ENCODE measurements at places on chromosomes 1 and 21.

DNA sequence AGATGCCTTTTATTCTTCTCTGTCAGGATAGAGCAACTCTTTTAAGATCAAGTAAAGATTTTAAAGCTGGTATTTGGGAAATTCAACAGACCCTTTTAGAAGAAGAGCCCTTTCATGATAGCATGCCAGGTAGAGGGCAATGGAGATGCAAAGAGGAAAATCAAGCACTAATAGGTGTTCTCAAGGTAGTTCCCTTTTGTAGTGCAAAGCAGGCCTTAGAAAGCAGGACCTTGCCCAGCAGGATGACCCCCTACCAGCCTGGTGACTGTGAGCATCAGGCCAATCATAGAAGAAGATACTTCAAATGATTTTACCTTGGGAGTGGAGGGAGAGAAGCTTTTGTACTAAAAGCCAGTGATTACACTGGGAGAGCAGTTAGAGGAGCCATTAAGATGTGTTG is 381.4 kb upstream of the ZRANB2 start:
- no peak for DNase-seq

GRCh38 chr1:66291531-66291864 is 242.5 kb upstream of the SGIP1 start:
- DNase-seq: no peak

DNA sequence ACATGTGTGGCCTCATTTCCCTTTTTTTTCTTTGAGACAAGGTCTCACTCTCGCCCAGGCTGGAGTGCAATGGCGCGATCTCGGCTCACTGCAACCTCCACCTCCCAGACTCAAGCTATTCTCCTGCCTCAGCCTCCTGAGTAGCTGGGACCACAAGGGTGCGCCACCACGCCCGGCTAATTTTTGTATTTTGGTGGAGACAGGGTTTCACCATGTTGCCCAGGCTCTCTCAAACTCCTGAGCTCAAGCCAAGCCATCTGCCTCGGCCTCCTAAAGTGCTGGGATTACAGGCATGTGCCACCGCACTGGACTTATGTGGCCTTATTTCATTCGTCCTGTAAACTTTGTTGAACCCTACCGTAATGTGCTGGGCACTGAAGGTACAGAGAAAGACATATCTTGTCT is 569 bp upstream of the WARS2 start:
- peak; percentile 60 for DNase-seq

- DNase-seq: no peak
Measured at GRCh38 chr1:162976628-162977027, 92.5 kb upstream of the RGS4 start.

GRCh38 chr1:183932412-183932811 is 105.1 kb downstream of the COLGALT2 start:
- no peak for DNase-seq

DNA sequence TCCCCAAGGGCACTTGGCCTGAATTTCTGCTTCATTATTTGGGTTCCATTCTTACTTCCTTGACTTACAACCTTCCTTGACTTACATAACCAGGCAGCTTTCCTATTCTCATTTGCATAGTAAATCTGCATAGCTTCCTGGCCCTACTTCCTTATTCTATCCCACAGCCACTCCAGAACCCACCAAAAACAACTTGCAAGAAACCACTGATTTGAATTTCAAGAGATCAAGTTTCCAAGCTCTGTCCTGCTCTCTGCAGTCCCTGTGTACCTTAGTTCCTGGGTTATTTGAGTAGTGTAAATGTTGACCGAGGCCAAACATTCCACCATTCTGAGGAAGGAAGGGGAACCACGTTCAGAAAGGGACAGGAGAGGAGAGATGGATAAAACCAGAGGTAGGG is 603.3 kb downstream of the PTPRC start:
- no peak for DNase-seq

DNA sequence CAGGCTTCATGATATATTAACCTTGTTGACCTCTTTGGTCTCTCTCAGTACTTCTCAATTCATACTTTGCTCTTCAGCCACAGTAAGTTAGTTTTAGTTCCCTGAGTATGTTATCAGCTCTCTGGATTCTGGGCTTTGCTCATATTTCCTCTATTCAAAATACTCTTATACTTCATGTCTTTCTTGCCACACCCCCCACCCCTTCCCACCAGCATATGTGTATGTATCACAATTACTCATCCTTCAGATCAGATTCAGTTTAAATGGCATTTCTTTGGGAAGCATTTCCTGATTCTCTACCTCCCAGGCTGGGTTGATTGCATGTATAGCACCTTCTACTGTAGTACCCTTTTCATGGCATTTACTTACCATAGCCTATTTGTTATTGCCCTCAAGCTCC is 28.3 kb downstream of the SLC30A7 start:
- DNase-seq: no peak

DNA sequence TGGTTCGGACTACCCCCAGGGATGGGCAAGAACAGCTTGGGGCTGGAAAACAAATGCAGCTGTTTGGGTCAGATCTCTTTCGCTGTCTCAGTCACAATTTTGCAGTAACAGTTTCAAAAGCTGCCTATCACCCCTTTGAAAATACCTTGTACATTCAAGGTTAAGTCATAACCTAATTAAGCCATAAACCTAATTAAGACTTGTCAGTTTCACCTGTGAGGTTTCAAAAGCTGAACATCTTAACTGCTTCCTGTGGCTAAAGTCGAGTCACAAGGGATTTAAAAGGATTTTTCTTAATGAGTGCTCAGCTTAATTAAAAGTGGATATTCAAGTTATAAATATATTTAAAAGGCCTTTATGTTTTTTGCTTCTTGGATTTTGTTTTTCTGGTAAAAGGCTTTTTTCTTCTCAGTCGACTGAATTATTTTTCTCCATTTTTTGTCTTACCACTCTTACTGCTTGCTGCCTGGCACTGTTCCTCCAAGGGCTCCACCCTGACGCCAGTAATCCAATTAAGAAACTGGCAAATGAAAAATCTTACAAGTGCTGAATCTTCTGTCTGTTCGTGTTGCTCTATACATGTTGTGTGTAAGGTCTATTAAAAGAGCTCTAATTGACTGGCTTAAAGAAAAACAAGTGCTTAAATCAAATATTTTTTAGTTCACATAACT is 31.3 kb downstream of the CBR1 start:
- no peak for DNase-seq

DNA sequence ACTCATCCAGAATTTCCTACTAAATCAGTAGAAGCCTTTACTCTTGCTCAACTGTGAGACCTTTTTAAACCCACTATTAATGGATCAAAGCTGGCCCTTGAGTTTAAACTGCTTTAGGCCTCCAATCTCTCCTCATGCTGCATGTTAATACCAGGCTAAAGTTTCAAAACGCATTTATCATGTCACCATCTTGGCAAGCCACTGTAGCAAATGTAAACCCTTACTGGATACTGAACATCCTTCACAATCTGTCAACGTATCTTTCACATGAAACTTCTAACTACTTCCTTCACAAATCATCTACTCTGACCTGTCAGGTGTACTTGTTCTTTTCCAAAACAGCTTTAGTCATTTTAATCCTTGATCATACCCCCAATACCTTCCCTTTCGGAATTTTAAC is 3.0 kb downstream of the PAXBP1 start:
- no peak for DNase-seq

DNA sequence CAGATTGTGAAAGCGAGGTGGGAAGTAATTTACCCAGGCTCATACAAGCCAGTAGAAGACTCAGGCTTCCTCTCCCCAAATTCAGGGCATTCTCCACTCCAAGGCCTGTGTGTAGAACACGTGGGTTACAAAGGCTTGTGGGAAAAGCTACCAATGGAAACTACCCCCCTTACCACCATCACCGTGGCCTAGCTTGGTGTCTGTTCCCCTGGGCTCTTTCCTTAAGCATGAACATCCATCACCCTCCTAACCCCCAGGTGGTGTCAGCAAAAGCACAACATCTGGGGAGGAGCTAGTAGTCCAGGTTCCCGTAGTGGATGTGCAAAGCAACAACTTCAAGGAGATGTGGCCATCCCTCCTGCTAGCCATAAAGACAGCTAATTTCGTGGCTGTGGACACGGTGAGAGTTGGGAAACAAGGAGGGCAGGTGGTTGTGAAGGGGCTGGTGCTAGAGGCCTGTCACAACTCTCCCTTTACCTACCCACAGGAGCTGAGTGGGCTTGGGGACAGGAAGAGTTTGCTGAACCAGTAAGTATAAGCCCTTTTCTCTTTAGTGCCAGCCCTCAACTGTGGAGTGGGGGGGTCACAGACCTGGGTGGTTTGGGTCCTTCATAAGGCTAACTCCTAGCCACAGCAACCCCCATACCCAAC is 701 bp upstream of the MUTYH start:
- DNase-seq: peak; percentile 23

GRCh38 chr1:83641796-83642443 is 357.0 kb downstream of the TTLL7 start:
- DNase-seq: no peak

All from HAP-1 (cell line).